Endothelial cell (in vitro differentiated cells): ENCODE measurements at places on chromosomes 5 and 9.

- no peak for DNase-seq
Measured at GRCh38 chr5:172743112-172743959, 27.7 kb downstream of the DUSP1 start.

DNA sequence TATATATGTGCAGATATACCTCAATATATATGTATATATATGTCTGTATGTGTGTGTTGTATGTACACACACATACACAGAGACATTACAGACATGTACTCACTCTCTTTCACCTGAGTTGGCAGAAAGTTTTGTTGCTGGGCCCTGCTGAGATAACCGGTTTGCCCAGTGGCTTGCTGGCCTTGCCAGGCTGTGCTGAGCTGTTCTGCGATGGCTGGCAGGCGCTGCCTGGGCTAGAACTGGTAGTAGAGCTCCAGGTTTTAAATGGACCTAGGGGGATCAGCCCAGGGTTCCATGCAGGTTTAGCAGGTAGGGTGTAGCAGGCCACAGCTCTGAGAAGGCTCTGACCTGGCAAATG, 394.3 kb downstream of the GADD45G start:
- no peak for DNase-seq

DNA sequence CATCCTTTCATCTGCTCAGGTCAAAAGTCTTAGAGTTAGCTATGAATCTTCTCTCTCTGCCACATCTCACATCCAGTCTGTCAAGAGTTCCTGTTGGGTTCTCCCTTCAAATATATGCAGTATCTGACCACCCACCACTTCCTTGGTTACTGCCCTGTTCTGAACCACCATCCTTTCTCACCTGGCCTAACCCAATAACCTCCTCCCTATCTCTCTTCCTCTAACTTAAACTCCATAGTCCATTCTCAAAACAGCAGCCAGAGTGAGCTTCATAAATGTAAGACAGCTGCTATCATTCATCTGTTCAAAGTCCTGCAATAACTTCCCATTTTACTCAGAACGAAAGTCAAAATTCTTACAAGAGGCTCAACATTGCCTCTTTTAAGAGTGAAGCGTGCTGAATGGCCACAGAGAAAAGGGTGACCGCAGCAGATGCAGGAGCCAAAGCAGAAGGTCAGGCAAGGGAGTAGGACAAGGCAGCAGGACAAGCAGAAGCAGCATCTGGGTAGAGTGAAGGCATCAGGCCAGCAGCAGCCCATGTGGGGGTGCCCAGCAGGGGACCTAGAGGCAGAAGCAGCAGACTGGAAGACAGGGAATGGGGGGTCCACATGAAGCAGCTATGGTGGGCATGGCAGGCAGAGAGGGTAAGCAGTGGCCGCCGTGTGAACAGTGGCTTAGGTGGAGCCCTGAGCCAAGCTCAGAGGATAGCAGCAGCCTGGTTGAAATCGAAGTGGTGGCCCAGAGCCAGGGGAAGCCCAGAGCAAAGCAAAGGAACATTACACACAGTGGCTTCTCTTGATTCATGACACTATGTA, 39.3 kb upstream of the CDC42SE2 start:
- DNase-seq: no peak

- DNase-seq: no peak
Measured at GRCh38 chr5:82967072-82967471, 110.1 kb downstream of the TMEM167A start.

GRCh38 chr5:58264276-58264675, 195.6 kb downstream of the PLK2 start:
- DNase-seq: no peak

GRCh38 chr9:121023064-121023463, 27.0 kb downstream of the C5 start:
- DNase-seq: no peak

- no peak for DNase-seq
Measured at GRCh38 chr5:103487822-103488493, 74.6 kb downstream of the NUDT12 start.

GRCh38 chr5:137622850-137623249, 113.0 kb downstream of the KLHL3 start:
- no peak for DNase-seq

GRCh38 chr5:73370640-73371583, 77.7 kb downstream of the FOXD1 start:
- no peak for DNase-seq

GRCh38 chr5:128596071-128596470, 58.0 kb upstream of the FBN2 start:
- no peak for DNase-seq

- DNase-seq: peak; percentile 68
Measured at GRCh38 chr5:174317256-174317894, 271.9 kb downstream of the NSG2 start.

- DNase-seq: no peak
Measured at GRCh38 chr9:121349009-121349408, 21.0 kb downstream of the STOM start.

- DNase-seq: no peak
Measured at GRCh38 chr9:72294936-72295335, 70.1 kb downstream of the ZFAND5 start.

GRCh38 chr9:31839273-31839672, 545.2 kb upstream of the ACO1 start:
- DNase-seq: no peak

GRCh38 chr5:141484310-141484640, 555 bp upstream of the PCDHGC4 start:
- DNase-seq: no peak

DNA sequence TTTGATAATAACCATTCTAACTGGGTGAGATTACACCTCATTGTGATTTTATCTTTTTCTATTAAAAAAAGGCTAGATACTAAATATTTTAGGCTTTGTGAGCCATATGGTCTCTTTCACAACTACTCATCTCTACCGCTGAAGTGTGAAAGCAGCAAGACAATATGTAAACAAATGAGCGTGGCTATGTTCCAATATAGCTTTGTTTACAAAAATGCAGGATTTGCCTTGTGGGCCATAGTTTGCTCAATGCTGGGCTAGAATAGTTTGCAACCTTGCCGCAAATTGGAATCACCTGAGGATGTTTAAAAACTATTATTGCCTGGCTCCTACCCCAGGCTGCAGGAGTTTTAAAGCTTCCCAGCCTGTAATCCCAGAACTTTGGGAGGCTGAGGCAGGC, 10.2 kb upstream of the GPR150 start:
- DNase-seq: no peak

DNA sequence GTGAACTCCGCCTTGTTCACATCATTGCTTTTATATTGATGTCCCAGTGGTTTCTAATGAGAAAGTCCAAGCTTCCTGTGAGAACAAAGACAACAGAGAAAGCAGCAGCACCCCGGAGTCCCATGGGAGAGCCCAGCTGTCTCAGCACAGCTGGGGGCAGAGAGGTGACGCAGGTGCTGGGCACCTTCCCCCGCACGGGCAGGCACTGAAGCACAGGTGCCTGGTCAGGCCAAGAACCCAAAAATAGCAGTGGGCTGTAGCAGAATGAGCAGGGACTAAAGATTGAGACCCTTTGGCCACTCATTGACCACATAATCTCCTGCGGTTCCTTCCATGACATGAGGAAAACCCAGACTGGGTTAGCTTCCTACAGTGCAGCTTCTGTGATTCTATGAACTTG, 18.8 kb downstream of the SRD5A1 start:
- no peak for DNase-seq

GRCh38 chr9:132545578-132545977, 36.8 kb upstream of the BARHL1 start:
- no peak for DNase-seq

DNA sequence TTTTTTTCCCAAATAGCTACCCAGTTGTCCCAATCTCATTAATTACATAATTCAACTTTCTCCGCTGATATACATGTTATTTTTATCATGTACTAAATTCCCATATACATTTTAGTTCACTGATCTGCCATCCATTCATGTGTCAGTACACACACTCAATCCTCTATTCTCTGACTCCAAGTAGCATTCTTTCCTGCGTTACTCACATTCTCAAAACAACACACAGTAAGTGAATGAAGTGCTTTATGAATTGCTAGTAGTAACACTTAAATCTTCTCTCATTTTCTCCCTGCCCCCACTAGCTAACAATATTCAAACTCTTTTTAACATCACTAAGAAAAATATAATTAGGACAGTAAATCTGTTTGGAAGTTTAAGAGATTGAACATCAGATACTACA, 8.9 kb downstream of the ZNF366 start:
- DNase-seq: no peak

- DNase-seq: no peak
Measured at GRCh38 chr9:133635533-133636531, at the start of gene DBH. DBH (plus strand) TSS chr9:133636363; CDS start chr9:133636372, 9 bp downstream.

GRCh38 chr9:21267485-21268346, 27.9 kb upstream of the IFNA14 start:
- DNase-seq: no peak

DNA sequence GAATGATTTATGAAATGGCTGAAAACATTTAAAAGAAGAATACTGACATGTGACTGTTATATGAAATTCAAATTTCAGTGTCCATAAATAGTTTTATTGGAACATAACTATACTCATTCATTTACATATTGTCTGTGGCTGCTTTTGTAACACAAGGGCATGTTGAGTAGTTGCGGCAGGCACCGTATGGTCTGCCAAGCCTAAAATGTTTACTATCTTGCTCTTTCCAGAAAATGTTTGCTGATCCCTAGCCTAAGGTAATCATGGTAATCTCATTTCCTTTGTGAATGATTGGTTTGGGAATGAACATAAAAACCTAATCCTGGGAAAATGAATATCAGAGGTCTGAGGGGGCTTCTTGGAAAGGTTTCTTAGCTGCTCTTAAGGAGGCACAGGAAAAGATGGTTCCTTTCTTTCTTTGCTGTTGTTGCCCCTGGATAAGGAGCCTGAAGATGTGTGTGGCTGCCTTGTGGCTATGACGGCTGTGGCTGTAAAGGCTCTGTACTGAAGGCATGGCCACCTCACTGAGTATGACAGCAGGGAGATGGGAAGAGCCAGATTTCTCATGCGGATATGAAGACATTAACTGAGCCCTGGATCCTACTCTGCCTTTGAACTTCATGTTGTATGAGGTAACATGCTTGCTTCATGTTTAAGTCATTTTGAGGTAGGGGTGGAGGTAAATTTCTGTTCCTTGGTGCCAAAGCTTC, 419.4 kb upstream of the CLINT1 start:
- no peak for DNase-seq

- DNase-seq: no peak
Measured at GRCh38 chr5:59130431-59130830, 547.6 kb downstream of the RAB3C start.

DNA sequence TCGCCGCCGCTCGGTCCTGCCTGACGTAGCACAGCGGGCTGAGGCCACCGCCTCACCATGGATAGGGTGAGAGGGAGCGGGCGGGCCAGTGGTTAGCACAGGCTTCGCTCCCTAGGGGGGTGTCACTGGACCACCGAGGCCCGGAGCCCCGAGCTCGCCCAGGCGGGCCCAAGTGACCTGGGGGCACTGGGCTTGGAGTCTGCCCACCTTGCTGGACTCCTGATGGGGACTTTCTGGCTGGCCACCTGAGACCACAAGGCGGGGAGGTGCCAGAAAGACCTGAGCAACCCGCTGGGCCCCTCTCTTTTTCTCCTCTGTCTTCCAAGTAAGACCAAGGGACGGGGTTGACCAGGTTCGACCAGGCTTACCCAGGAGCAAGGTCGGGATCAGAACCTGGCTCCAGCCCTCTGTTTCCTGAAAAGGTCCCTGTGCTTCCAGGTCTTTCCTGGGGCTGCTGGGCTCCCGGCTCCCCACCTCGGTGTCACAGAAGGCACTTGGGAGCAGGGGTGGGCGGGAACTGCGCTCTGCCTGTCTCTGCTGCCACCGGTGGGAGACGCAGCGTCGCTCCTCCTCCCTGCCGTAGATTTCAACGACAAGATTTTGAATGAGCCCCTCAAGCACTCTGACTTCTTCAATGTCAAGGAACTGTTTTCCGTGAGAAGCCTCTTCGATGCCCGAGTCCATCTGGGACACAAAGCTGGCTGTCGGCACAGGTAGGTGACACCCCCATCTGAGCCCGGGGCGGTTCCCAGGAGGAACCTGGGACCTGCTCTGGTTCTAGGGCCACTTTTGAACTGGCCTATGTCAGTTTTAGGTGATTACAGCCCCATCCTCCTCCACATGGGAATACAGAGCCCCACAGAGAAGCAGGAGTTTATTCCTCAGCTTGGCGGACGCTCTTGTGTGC, 1.0 kb downstream of the MRPS2 start:
- DNase-seq: no peak

GRCh38 chr5:32076699-32077695, 97.1 kb downstream of the GOLPH3 start:
- DNase-seq: peak; percentile 46

GRCh38 chr9:105651806-105652205, 10.5 kb upstream of the TAL2 start:
- DNase-seq: no peak

- no peak for DNase-seq
Measured at GRCh38 chr5:58077966-58078365, 381.9 kb downstream of the PLK2 start.

DNA sequence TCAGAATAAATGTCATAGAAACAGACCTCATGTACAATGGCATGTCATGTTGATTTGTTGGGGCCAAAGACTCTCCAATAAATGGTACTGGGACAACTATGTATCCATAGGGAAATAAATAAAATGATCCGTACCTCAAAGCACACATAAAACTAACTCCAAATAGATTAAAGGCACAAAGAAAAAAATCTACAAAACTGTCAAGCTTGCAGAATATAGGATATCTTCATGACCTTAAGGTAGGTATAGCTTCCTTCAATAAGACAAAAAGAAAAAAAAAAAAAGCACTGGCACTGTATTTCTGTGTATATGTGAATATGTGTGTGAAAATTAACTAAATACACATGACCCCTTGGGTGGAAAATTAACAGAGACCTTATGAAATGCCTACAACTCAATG, 101.9 kb downstream of the DIRAS2 start:
- no peak for DNase-seq

GRCh38 chr5:144206141-144206540, 35.5 kb downstream of the KCTD16 start:
- DNase-seq: no peak

GRCh38 chr5:92640340-92640739, 940.7 kb downstream of the NR2F1-AS1 start:
- no peak for DNase-seq

DNA sequence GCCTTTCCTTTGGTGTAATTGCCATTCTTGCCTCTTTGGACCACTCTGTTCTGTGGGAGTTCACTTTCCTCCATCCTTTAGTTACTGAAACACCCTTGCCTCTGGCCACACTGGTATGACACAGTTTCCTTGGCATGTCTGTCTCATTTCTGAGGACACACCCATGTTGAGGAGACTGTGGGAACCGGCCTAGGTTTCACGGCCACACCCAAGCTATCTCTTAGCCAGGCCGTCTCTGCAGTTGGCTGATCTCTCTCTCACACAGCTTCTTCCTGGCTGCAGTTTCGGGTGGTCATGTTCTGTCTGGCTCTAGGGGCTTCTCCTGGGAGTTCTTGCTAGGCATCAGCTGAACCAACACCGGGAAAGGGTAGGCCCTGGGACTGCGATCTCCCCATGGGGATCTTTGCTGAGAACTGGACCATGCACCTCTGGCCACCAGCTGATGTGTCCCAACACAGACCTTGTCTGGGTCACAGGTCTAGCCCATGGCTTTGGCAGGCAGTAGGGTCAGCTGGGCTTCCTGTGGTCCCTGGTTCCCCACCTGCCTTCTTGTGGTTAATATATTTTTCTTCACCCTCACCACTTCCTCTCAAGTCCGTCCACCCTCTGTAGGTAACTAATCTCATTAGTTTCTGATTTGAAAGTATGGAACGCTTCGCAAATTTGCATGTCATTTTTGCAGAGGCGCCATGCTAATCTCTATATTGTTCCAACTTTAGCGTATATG, 24.9 kb downstream of the ARHGEF37 start:
- no peak for DNase-seq

- DNase-seq: peak; percentile 35
Measured at GRCh38 chr5:8864053-8864452, 681.8 kb downstream of the SEMA5A start.

- DNase-seq: no peak
Measured at GRCh38 chr5:54332720-54333119, 22.3 kb upstream of the ARL15 start.
